NCI-H446 (cell line): ENCODE measurements at places on chromosomes 4 and X.

GRCh38 chr4:128979934-128980333 lies 113.4 kb downstream of the SCLT1 start:
- DNase-seq: peak; percentile 34

GRCh38 chr4:109945056-109945455 lies 32.4 kb downstream of the EGF start:
- no peak for DNase-seq

DNA sequence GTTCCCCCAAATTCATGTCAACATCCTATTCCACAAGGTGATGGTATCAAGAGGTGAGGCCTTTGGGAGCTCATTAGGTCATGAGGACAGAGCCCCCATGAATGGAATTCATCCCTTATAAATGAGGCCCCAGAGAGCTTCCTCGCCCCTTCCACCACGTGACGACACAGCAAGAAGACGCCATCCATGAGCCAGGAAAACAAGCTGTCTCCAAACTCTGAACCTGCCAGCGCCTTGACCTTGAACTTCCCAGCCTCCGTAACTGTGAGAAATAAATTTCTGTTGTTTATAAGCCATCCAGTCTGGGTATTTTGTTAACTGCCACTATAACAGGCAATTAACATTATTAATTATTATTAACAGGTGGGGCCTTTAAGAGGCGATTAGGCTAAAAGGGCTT lies 5.8 kb downstream of the AGA start:
- no peak for DNase-seq

DNA sequence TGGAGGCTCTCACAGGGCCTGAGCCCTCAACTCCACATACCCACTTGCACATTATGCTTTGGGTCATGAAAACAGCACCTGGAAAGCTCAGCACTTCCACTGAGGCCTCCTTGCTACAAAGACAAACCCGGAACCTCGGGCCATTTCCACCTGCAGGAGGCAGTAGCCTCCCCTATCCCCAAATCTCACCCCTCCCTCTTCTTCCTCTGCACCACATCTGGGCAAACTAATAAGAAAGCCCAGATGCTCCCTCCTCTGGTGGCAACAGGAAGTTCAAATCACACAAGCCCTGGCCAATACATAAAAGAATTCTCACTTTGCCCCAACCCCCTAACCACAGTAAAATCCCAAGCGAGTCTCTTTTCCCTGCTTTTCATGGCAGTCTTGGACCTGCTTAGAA lies 136.4 kb downstream of the MAPK10 start:
- DNase-seq: no peak

DNA sequence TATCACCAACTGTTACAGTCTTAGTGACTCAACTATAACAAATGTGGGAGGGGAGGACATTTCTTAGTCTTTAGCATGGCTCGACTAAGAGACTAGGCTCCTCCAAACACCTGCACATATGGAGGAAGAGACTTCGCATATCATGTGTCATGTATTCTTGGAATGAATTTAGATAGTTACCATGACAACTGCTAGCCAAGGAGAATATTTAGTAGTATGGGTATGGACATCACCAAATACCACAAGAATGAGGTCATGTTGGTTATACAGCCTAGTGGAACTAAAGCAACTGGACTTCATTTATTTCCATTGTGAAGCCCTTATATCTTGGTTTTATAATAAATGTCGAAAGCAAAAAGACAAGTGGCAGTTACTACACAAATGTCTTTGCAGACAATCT lies 512.3 kb downstream of the CFAP47 start:
- DNase-seq: no peak

DNA sequence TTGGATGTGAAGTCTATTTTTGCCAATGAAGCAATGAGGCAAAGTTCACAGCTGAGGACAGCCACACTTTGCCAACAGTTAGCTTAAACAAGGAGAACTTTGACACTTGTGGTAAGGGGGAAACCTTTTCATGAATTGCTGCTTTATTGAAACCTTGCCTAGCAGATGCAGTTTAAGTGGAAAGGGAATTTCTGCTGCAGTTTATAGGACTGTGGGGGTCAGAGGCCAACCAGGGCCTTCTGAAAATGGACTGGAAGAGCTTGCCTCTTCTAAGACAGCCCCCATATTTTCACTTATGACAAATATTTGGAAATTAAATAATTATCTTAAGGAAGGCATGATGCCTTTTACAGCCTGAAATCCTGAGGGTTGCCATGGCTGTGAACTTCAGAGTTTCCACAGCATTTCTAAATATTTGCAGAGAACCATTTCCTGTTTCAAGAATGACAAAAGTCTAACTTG lies 550.3 kb downstream of the RAB28 start:
- no peak for DNase-seq

DNA sequence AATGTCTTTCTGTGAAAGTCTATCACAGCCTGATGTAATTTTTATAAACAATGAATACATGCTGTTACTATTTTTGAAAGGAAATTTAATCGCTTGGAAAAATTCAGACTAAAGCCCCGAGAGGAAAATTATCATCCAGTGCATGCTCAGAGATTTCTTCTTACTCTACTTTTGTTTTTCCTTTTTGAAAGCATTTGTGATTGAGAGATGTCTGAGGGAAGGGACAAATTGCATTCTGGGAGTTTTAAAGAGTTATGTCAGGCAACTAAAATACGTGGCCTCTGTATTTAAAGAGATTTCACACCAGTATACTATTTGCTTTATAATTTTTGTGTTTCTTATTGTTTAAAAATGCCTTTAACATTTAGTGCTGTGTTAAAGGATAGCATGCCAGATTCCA lies 1.4 kb upstream of the ZFX start:
- no peak for DNase-seq

DNA sequence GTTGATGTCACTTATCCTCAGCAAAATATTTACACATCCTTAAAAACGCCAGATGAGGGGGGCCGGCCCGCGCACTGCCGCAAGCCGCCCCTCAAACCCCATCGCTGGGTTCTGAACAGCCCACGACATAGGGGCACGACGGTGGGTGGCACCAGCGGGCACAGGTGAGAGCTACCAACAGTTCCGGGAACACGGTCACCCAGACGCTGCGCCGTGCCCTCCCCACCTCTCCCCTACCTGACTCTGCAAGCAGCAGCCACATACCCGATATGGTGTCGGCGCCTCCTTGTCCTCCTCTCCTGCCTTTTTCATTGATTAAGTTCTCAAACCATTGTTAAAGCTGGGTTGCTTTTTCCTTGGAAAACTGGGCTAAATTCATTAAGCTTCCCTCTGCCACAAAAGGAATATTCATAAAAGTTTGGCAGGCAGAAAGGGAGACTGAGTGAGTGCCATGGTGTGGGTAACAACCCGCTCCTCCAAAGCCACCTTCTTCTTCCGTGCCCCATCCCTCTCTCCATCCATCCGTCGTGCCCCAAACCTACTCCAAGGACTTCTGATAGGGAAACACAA lies 1.4 kb downstream of the RAI2 start:
- DNase-seq: no peak

DNA sequence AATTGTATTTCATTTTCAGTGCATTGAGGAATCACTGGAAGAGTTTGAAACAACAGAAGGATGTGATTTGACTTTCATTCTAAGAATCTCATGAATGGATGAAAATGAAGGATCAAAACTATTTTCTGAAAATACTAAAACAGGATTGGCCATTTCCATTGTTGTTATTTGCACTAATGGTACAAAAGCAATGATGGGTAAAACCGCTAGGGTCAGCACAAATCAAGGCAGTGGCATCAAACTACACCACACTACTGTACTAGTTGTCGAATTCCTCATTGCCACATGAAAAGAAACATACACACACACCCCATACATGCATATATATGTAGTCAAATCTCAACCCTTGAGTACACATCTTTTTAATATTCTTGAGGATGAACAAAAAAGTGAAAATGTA lies 24.7 kb upstream of the CENPVL3 start:
- no peak for DNase-seq

- DNase-seq: no peak
Observed at GRCh38 chrX:142149919-142150318, 55.2 kb downstream of the MAGEC2 start.

DNA sequence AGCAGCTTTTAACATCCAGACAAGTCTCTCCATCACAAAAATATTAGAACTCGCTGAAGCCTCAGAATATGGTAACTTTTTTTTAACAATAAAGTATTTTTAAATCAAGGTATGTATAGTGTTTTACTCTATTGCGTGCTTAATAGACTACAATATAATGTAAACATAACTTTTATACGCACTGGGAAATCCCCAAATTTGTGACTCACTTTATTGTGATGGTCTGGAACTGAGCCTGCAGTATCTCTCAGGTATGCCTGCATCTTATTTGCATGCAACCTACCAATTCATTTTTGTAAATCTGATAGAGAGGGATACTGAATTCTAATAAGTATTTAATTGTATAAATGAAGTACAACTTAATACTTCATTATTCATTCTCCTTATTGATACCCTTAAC lies 823.5 kb downstream of the ADGRL3 start:
- no peak for DNase-seq

DNA sequence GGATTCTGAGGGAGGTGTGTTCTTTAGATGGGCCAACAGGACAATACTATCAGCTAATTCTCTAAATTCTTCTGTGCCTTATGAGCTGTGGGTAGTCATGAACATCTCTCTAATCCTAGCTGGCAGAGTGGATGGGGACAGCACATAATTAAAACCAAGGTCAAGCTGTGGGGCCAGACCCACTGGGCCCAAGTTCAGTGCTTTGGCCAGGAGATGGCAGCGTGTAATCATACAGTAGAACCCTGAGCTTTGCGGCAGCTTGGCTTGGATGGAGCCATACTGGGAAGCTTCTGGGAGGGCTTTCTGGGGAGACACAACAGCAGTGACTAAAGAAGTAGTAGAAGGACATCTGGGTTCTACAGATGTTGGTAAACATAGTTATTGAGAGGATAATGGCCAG lies 140.3 kb upstream of the CXCL13 start:
- no peak for DNase-seq

DNA sequence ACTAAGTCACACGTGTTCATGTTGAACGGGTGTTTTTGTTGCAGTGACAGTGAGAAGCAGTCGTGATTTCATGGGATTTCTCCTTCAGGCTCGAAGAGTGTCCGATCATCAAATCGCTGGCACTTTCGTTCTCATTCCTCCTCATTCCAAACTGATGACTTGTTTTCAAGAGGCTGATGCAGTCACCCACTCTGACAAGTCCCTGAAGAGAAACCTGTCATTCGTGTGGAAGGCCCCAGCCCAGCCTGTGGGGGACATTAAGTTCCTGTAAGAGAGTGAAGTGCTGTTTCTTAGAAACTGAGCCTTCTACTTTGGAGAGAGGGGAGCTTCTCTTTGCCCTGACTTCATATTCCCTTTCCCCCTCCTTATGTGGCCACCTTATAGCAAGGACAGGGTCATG lies 8.0 kb downstream of the REELD1 start:
- no peak for DNase-seq

- DNase-seq: no peak
Observed at GRCh38 chr4:144757969-144758368, 112.0 kb downstream of the HHIP start.

DNA sequence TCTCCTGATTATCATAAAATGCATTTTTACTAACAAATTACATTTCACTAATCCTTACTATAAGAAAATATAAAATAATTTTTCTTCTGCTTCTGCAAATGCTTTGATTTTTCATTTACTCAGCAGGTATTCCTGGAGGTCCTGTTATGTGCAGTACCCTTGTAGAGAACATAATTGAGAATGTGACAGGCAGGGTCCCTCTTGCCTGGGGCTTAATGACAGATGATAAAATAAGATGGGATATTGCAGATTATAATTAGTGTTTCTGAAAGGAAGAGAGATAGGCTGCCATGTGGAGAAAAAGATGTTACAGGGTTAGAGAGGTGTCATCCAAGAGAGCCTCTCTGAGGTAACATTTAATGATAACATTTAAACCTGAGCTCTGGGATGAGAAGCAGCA lies 128.9 kb downstream of the MAD2L1 start:
- DNase-seq: no peak

DNA sequence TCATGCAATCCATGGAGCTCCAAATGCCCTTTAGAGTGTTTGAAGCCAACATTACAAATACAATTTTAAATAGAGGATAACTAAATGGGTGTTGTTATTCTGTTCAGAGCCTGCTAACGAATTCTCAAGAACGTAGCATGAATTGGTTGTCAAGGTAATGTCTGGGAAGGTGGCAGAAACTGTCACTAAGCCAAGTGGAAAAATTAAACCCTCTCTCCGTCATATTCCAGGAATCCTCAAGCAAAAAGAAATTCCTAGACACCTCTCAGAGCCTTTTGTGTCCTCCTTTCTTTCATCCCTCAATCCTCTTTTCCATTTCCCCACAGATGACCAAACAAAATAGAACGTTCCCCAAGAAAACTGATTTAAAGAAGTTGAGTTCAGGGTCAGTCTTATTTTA lies 204.0 kb downstream of the MID1 start:
- DNase-seq: no peak

- DNase-seq: peak; percentile 17
Observed at GRCh38 chr4:166091912-166092510, 219.0 kb downstream of the TLL1 start.
